ENCODE measurements at places on chromosomes 3 and 15. TPM values are rescaled to one million over a fixed set of nuclear protein-coding genes. Genes with fewer than 3 reads are reported as not detected.
A peak's percentile ranks its signal among the peaks of the same experiment; 100 is the strongest.

- H3K27ac ChIP-seq, result no peak overlapping the region
- no peaks in the 10 kb centered on the region for H3K27me3 ChIP-seq
- DNase-seq, result no peak
- no peaks in the 10 kb centered on the region for H3K36me3 ChIP-seq
- no peaks in the 10 kb centered on the region for H3K4me1 ChIP-seq
These were observed 3.8 kb downstream of the ATG3 start for GRCh38 chr3:112557976-112558375.

DNA sequence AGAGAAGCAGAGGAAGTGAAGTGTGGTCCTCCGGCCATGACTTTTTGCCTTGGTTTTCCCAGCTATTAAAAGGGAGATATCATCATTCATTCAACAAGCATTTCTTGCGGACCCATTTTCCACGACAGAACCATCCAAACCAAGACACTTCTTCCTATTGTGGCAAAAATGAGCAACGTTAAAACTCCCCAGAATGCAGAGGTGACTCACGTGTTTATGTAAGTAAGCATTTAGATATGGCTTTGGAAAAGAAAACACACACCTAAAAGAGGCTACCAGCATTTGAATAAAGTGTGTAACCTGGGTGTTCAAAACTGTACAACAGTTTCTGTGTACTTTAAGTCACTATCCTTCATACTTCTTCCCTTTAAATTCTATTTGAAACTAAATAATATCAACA is 181.3 kb downstream of the RORA start:
- H3K27ac ChIP-seq, result no peak overlapping the region
- H3K4me3 ChIP-seq, result no peak overlapping the region
- no peak for DNase-seq
- H3K4me1 ChIP-seq, result no peaks in the 10 kb centered on the region

GRCh38 chr15:47971637-47972036 is 149.2 kb upstream of the SLC24A5 start:
- H3K36me3 ChIP-seq, result no peaks in the 10 kb centered on the region
- no peaks in the 10 kb centered on the region for H3K27me3 ChIP-seq
- H3K4me3 ChIP-seq, result no peak overlapping the region
- H3K4me1 ChIP-seq, result no peaks in the 10 kb centered on the region

- H3K27me3 ChIP-seq, result no peaks in the 10 kb centered on the region
- no peaks in the 10 kb centered on the region for H3K36me3 ChIP-seq
- no peak overlapping the region for H3K4me3 ChIP-seq
- no peak overlapping the region for H3K27ac ChIP-seq
- no peak for DNase-seq
- no peaks in the 10 kb centered on the region for H3K4me1 ChIP-seq
These were observed 145.4 kb downstream of the ERC2 start for GRCh38 chr3:56322862-56323261.

DNA sequence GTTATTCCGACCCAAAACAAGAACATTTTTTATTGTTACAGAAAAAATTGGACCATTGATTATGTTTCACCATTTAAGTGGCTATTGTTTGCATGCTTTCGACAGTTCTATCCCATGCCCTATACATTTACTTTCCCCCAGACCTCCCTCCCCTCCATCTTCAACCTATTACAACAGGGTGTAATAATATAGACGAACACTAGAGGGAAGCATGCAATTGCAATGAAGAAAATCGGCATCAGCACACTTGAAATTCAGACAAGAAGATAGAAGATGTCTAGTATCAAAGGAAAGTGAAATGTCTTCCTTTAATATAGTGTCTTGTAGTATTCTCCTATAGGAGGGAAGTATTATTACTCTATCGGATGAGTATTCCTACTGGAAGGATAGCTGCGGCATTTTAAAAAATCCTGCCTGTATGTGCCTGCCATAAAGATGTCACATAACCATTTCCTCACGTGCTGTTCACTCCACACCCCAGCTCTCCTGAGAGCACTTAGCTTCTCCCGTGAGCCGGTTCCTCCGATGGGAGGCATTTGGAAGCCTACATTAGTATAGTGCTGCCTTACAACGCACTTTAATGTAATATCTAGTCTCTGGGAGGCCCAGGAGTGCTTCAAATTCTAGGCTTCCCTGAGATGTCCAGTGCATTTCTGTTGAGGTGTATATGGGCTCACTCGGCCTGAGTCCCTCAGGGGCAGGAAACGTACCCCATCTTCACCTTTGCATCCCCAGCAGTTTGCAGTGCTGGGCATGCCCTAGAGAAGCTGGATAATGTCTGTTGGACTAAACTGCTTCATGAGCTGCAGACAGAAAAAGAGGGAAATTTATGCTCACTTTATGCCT is 17.8 kb upstream of the ERICH6 start:
- no peak for DNase-seq
- no peaks in the 10 kb centered on the region for H3K4me1 ChIP-seq
- H3K4me3 ChIP-seq, result no peak overlapping the region
- no peaks in the 10 kb centered on the region for H3K27me3 ChIP-seq
- no peaks in the 10 kb centered on the region for H3K36me3 ChIP-seq

DNA sequence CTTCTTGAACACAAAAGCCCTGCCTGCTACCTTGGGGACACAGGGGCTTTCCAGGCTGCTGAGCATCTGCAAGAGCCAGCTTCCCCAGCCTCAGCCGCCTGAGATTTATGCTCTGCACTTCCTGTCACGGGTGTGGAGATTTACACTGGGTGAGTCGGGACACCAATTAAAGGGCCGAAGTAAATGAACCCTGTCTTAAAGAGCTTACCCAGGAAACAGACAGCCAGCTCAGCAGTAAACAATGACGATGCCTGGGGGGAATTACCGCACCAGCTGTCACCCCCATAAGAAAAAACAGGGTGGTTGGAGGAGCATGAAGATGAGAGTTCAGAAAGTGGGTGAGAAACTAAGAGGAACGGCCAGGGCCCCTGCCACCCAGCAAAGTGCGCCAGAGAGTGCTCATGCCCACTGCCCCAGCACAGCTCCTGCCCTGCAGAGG is 37.5 kb upstream of the IQSEC1 start:
- no peaks in the 10 kb centered on the region for H3K4me1 ChIP-seq
- H3K27ac ChIP-seq, result peak overlapping the region; percentile 83
- no peaks in the 10 kb centered on the region for H3K27me3 ChIP-seq
- no peak for DNase-seq

GRCh38 chr15:58409861-58410260 is 21.9 kb upstream of the LIPC start:
- DNase-seq, result no peak
- H3K4me1 ChIP-seq, result no peaks in the 10 kb centered on the region
- no peaks in the 10 kb centered on the region for H3K27me3 ChIP-seq
- no peaks in the 10 kb centered on the region for H3K36me3 ChIP-seq

- no peaks in the 10 kb centered on the region for H3K27me3 ChIP-seq
- no peak overlapping the region for H3K4me3 ChIP-seq
These were observed 33.5 kb downstream of the ALS2CL start for GRCh38 chr3:46660003-46660402.

DNA sequence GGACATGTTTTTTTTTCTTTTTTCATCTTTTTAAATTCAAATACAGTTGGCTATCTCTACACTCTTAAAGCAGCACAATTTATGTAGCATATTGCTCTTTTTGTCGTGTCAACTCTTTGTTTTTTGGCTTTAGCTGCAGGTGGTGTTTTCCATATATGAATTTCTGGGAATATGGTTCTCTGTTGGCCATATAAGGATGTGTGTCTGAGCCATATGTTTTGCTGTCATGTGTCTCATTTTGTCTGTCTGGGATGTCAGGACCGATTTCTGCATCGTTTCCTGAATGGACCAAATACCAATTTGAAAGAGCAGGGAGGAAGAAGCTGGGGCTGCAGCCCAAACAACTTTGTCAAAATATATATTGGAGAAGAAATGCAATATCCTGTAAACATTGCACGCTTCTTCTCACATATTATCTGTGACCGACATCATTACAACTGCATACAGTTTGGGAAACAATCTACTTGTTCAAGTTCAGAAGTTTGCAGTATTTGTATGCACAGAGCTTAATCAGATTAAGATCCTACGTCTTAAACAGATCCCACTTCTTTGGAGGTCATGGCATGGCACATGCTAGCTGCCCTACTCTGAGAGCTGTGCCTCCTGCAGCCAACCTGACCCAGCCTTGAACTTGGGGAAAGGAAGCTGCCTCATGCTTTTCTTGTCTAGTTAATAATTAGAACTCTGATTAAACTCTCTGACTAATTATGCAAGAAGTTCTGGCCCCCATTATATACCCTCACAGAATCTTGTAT is 4.0 kb upstream of the SATB1 start:
- no peak overlapping the region for H3K4me3 ChIP-seq
- no peaks in the 10 kb centered on the region for H3K27me3 ChIP-seq
- H3K4me1 ChIP-seq, result no peaks in the 10 kb centered on the region
- H3K36me3 ChIP-seq, result no peaks in the 10 kb centered on the region
- no peak overlapping the region for H3K27ac ChIP-seq
- DNase-seq, result no peak

- H3K27me3 ChIP-seq, result no peaks in the 10 kb centered on the region
- H3K4me1 ChIP-seq, result no peaks in the 10 kb centered on the region
- no peak overlapping the region for H3K4me3 ChIP-seq
- no peaks in the 10 kb centered on the region for H3K36me3 ChIP-seq
These were observed 224.9 kb upstream of the ZNF717 start for GRCh38 chr3:76010252-76010651.

DNA sequence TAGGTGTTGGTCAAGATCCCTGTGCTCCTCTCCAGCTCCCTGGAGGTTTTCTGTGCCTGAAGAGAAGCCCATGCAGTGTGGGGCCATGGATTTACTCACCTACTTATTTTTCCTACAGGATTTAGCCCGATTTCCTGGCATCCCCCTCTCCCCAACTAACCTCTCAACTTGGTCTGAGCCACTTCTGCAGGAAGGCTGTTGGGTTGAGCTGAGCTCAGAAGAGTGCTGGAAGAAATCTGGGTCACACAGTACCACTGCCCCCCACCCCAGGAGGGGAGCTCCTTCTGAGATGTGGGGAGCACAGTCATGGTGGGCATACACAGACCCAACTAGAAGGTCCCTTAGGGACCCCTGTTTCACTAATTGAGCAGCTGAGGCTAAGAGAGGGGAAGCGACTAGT is 34.4 kb upstream of the SLCO2A1 start:
- H3K36me3 ChIP-seq, result no peaks in the 10 kb centered on the region
- H3K4me3 ChIP-seq, result no peak overlapping the region
- no peak for DNase-seq
- H3K4me1 ChIP-seq, result no peaks in the 10 kb centered on the region
- H3K27ac ChIP-seq, result no peak overlapping the region
- no peaks in the 10 kb centered on the region for H3K27me3 ChIP-seq

DNA sequence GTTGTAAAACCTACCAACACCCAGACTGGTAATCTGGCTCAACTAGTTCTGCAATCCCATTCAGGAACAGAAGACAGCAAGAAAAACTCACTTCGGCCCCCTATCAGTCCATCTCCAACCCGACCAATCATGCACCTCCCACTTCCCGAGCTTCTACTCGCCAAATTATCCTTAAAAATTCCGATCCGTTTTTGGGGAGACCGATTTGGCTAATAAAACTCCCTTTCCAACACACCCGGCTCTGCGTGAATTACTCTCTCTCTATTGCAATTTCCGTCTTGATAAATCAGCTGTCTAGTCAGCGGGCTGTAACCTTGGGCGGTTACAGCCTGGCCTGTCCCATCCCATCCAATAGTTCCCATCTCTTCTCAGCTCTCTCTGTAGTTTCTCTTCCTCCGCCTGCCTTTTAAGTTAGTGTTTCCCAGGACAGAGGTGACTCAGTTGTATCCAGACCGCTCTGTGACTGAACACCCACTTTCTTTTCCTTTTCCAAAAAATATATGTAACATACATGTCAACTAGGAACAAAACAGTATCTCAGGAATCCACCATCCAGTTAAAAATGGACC is 780 bp upstream of the ACAD9 start:
- no peaks in the 10 kb centered on the region for H3K27me3 ChIP-seq
- peak overlapping the region; percentile 68 for H3K4me3 ChIP-seq
- H3K4me1 ChIP-seq, result peaks cover 2% of the 10 kb centered on the region
- no peaks in the 10 kb centered on the region for H3K36me3 ChIP-seq
- peak overlapping the region; percentile 95 for H3K27ac ChIP-seq

- H3K27ac ChIP-seq, result no peak overlapping the region
- H3K27me3 ChIP-seq, result no peaks in the 10 kb centered on the region
- H3K4me1 ChIP-seq, result no peaks in the 10 kb centered on the region
- no peak for DNase-seq
- no peaks in the 10 kb centered on the region for H3K36me3 ChIP-seq
- H3K4me3 ChIP-seq, result no peak overlapping the region
These were observed 21.0 kb upstream of the LRRN1 start for GRCh38 chr3:3778216-3778615.

DNA sequence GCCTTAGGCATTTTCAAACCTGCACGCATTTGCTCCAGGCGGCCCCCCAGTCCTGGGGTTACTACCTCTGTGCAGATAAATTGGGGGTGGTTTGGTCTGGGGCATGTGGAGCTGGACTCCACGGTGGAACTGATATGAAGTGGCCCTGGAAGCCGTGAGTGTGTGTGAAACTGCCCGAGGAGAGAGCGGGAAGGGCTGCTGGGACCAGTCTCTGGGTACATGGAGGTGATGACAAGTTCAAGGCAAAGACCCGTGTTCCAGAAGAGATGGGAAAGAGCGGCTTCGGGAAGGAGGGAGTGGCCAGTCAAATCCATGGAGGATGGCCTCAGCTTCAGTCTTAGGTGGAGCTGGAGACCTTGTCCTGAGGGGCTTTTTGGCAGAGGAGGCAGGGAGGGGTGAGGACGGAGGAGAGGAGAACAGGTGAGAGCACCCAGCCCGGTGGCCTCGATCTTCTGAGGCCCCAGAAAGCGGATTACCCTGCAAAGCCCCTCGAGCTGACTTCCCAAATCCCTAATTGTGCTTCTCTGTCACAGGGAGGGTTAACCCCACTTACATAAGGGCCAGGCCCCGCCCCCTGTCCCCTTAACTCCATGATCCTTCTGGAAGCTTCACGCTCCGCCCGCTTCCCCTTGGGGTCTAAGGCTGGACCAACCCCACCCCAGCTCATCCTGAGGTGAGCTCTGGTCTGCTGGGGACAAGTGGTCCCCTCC is 1.9 kb upstream of the NR2E3 start:
- H3K4me3 ChIP-seq, result no peak overlapping the region
- H3K27me3 ChIP-seq, result no peaks in the 10 kb centered on the region
- DNase-seq, result no peak
- H3K4me1 ChIP-seq, result no peaks in the 10 kb centered on the region
- H3K27ac ChIP-seq, result no peak overlapping the region

DNA sequence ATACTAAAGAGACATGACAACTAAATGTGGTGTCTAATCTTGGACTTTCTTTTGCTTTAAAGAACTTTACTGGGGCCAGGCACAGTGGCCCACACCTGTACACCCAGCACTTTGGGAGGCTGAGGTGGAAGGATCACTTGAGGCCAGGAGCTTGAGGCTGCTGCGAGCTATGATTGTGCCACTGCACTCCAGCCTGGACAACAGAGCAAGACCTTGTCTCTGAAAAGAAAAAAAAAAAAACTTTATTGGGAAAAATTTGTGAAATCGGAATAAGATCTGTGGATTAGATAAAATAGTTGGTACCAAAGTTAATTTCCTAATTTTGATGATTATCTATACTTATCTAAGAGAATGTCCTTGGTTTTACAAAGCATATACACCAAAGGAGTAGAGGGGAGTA is 34.4 kb upstream of the USP3 start:
- no peaks in the 10 kb centered on the region for H3K27me3 ChIP-seq
- no peak overlapping the region for H3K4me3 ChIP-seq
- no peaks in the 10 kb centered on the region for H3K4me1 ChIP-seq
- no peaks in the 10 kb centered on the region for H3K36me3 ChIP-seq
- no peak for DNase-seq

CCR8 gene
- not detected for total RNA-seq

GP5 gene
- total RNA-seq, result 0.16 TPM

SEMA3F gene
- 7.7 TPM for total RNA-seq

POU1F1 gene
- total RNA-seq, result not detected

ZNF80 gene
- 0.16 TPM for total RNA-seq
